ENCODE measurements at places on chromosomes 3 and 15. TPM values are rescaled to one million over a fixed set of nuclear protein-coding genes. Genes with fewer than 3 reads are reported as not detected.

GRCh38 chr3:187983484-187984124 lies 170.4 kb upstream of the LPP start:
- DNase-seq, result peak; percentile 23

DNA sequence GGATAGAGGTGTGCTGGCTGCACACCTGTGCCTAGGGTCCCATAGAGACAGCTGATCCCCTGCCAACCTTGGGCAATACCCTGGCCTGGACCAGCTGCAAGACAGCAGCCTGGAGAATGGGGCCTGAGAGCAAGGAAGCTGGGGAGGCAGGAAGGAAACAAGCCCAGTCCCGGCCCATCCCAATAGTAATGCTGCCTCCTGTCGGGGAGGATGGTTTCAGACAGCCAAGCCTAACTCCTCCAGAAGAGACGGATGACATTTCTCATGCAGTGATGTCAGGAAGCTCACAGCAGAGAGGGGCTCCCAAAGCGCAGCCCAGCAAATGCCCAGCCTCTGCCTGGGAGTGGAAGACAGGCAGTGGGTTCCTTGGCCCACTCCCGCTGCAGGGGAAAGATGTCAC lies 408.8 kb downstream of the OCA2 start:
- DNase-seq, result no peak

GRCh38 chr3:37652851-37653250 lies 208.8 kb upstream of the CTDSPL start:
- DNase-seq, result no peak

DNA sequence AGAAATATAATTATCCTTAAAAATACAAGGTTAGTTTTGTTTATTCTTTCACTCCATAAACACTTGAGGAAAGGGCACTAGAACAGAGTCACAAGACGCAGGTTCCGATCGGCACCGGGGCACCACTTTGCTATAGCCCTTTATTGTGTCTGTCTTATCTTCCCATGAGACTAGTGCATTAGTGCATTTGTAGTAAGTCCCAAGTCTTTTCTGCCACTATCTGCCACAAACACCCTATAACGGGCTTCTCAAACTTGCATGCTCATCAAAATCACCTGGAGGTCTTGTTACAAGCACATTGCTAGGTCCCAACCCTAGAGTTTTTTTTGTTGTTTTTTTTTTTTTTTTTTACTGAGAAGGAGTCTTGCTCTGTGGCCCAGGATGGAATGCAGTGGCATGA lies 213.1 kb downstream of the FOXP1 start:
- no peak for DNase-seq

GRCh38 chr3:192364316-192364715 lies 363.0 kb downstream of the FGF12 start:
- no peak for DNase-seq

GRCh38 chr3:70225146-70225545 lies 87.3 kb downstream of the MDFIC2 start:
- DNase-seq, result no peak

DNA sequence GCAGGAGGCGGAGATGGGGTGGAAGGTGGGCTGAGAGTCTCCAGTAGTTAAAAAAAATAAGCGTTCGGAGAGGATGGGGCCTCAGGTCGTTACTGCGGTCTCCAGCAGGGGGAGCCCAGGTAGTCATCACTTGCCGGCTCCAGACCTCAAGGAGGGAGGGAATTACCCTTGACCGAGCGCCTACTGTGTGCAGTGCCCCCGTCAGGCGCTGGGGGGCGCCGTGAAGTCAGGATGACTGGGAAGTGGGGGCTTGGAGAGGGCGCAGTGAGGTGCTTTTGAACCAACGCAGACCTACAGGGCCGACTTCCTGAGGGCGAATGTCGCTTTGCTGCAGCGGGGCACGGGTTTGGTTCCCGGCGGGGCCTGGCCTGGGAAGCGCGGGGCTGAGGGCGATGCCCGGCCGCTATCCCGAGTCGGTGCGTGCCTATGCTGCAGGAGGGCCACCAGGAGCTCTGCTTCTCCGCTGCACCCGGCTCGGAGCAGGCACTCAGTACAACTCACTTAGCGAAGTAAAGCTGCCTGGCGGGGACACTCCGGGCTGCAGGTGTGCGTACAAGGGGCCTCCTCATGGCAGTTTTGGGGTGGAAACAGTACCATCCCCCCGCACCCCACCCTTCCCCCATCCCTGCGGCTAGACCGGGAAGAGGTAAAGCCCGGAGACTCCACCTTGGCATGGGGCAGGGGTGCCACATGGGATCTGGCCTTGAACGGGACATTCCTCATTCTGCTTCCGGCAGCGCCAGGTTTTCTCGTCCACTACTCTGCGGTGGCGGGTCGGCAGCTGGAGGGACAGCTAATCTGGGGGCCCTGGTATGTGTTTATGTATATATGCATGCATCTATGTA lies 79.8 kb downstream of the RHCG start:
- DNase-seq, result peak; percentile 22

- DNase-seq, result no peak
These were observed 24.0 kb downstream of the ZNF148 start for GRCh38 chr3:125351152-125351551.

GRCh38 chr15:44427756-44428724 lies 611 bp downstream of the CTDSPL2 start:
- no peak for DNase-seq

DNA sequence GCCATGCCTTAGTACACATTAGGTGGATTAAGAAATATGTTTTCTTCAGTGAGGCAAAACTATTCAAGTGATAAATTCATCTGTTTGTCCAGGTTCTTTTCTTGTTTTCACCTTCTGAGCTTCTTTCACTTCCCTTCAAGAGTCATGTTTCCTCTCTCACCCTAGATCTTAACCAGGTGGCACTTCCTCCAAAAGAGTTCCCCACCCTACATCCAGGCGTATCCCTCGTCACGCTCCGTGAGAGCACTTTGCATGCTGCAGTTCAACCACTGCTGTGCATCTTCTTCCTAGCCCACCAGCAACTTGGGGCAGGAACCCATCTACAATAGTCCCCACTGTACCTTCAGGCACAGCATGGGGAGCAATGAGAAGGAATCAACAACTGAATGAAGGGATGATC lies 28.9 kb downstream of the OSBPL10 start:
- DNase-seq, result no peak

GRCh38 chr3:117885011-117885441 lies 1149.6 kb downstream of the IGSF11 start:
- DNase-seq, result no peak

DNA sequence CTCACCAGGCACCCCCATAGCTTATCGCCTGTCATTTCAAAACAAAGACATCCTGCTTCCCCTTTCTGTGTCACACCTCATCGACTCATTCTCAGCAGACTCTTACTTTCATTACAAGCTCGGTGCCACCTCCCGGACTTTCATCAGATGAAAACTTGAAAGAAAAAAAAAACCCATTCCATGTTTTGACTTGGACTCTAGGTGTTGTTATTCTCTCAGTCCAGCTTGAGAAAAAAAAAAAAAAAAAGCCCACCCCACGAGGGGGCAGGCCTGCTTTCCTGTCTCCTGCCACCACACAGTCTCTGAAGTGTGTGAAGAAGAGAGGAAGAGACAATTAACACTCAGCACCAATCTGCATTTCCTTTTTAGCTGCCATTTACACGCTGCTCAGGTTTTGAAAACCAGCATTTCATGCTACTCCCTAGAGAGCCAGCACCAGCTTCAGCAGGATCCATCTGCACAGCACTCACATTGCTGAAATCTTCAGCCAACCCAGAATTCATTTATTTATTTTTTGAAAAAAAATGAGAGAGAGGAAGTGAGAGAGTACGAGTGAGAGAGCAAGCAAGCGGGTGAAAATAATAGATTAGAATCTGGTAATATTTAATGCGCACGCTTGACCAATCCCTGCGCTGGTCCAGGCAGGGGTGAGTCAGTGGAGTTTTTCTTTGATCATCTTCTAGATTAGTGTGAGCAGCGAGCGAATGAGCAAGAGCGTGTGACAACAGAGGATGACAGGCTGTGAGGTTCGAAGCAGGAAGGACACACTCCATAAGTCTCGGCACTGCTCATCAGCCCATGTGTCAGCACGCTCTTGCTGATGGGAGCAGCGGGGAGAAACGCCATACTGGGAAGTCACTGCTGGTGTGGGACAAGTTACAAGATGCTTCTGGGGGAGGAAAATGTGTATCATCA lies 23.5 kb downstream of the ZNF80 start:
- DNase-seq, result no peak

DNA sequence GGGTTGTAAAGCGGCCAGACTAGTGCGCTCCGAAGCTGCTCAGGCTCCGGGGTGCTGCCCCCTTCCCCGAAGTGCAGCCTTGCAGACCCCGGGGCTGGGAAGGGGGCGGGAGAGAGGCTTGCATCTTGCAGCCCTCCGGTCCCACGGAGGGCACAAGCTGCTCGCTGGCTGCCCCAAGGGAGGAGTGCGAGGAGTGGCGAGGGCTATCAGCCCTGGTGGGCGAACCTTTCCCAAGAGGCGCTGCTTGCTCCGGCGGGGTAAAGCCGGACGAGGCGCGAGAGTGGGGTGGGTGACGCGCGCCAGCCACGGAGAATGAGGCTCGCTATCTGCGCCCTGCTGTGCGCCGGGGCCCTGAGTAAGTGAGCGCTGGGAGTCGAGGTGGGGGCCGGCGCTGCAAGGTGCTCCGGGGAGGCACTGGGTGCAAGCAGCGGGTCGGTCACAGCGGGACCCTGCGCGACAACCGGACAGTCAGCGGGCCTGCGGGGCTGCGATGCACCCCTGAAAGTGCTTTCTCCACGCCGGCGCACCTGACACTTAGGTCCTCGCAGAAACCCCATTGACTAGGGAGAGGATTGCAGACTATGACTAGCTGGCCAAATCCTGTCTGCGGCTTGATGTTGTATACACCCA lies 12.7 kb upstream of the TOPBP1 start:
- no peak for DNase-seq

DNA sequence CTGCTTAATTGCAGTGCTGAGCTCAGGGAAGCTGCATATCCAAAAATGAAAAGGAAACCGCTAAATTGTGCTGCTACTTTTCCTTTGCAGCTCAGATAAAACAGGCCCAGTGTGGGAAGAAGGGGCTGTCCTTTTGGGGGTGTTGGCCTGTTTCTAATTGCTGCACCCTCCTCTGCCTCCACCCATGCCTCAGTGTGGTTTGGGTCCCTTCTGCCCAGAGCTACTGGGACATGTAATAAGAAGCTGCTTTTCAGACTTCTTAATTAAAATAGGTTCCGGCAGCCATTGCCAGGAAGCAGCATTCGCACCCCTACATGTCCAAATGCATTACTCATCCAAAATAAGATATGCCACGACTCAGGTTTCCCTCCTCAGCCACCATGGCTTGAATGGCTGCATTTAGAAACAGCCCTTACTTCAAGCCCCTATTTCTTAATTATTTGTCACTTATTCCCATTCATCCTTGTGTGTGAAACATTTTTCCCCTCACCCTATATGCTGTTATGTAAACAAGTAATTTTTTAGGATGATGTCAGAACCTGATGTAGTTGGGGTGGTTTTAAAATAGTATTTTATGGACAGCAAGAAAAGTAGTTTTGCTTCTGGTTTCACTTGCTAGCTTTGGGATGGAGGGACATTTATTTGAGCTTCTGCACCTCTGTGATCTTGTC lies 235.9 kb upstream of the CTDSPL start:
- no peak for DNase-seq

DNA sequence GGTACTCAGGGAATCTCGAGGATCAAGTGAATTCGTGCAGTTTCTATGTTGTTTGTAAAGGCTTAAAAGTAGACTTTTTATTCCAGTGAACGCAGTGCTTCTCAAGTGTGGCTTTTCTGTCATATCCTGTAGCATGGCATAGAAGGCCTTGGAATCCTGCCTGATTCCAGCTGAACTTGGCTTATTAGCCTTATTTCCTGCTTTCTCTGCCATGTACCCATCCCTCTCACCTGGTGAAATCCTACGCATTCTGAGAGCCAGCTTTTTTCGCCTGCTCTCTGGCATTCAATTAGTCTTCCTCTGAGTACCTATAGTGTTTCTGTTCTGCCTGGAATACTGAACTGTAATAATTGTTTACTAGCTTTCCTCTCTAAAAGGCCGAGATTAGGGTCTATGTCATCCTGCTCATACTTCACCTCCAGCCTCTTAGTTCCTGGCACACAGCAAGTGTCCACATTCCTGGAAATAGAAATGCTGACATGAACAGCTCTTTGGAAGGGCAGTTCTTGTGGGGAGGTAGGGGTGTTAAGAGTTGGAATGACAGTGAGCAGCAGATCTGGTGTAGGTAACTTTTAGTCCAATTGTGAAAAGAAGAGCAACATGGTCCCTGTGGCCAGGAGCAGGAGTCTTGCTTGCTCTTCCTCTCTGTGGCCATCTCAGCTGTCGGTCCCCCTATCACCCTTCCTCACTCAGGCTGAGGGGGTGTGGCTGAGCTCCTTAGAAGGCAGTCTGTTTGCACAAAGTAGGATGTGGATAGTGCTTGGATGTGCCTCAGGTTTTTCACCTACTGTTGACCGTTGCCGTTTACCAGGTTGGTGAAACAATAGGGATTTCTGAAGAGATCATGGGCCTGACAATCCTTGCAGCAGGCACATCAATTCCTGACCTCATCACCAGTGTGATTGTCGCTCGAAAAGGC lies 30.4 kb downstream of the SLC24A1 start:
- DNase-seq, result no peak

- DNase-seq, result no peak
These were observed 396.7 kb upstream of the PDZRN3 start for GRCh38 chr3:74021449-74021848.

DNA sequence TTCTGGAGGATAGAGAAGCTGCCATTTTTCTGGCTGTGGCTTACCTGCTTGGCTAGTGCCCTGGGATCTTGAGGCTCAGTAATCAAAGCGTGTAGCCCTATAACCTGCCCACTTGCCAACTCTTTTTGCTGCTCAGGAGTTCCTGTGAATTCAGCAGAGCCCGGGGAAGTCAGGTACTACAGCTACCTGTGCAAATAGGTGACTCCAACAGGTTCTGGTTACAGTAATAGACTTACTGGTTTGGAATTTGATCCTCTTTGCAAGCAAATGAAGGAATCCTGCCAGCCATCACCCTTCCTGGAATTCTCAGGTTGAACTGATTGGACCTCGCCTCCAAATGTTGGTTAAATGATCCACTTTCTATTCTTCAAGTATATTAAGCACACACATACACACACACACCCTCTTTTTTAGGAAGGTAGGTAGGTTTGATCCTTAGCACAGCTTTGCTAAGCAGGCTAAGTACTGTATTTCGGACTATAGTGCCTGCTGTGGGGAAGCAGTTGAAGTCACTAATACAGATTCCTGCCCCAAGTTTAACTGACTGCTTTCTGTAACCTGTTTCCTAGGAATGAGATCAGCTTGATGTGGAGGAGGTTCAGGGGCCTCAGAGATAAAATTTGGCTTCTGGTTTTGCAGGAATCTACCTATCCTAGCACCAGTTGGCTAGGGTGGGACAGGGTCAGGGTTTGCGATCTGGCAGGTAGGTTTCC lies 2.3 kb downstream of the PPCDC start:
- DNase-seq, result no peak

The MYLK gene
- 50.2 TPM for total RNA-seq

The SLC27A2 gene
- 0.20 TPM for total RNA-seq

The FAM174B gene
- 12.8 TPM for total RNA-seq

The SAMD7 gene
- not detected for total RNA-seq

The CCDC13 gene
- total RNA-seq, result 0.24 TPM

The MRAS gene
- total RNA-seq, result 35.9 TPM

Data from ovary (tissue), 10 donors.